ENCODE measurements at places on chromosomes 7 and 10.

GRCh38 chr10:123417414-123417813 lies 248.7 kb upstream of the GPR26 start:
- DNase-seq: no peak

- DNase-seq: no peak
Measured at GRCh38 chr10:129904323-129904722, 59.8 kb downstream of the EBF3 start.

- no peak for DNase-seq
Measured at GRCh38 chr10:95350830-95351228, 60.0 kb upstream of the PDLIM1 start.

DNA sequence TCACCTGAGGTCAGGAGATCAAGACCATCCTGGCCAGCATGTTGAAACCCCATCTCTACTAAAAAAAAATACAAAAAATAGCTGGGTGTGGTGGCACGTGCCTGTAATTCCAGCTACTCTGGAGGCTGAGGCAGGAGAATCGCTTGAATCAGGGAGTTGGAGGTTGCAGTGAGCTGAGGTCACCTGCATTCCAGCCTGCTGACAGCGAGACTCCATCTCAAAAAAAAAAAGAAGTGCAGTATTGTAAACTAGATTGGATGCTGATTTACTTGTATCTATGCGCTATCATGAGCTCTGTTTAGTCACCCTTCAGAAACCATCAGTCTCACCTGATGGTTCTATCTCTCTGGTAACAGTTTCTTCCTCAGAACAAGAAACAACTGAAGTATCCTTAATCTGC lies 13.8 kb downstream of the ZSCAN21 start:
- no peak for DNase-seq

- no peak for DNase-seq
Measured at GRCh38 chr7:123237-123636, 69.1 kb upstream of the FAM20C start.

GRCh38 chr10:31353574-31353973 lies 34.6 kb downstream of the ZEB1 start:
- no peak for DNase-seq

DNA sequence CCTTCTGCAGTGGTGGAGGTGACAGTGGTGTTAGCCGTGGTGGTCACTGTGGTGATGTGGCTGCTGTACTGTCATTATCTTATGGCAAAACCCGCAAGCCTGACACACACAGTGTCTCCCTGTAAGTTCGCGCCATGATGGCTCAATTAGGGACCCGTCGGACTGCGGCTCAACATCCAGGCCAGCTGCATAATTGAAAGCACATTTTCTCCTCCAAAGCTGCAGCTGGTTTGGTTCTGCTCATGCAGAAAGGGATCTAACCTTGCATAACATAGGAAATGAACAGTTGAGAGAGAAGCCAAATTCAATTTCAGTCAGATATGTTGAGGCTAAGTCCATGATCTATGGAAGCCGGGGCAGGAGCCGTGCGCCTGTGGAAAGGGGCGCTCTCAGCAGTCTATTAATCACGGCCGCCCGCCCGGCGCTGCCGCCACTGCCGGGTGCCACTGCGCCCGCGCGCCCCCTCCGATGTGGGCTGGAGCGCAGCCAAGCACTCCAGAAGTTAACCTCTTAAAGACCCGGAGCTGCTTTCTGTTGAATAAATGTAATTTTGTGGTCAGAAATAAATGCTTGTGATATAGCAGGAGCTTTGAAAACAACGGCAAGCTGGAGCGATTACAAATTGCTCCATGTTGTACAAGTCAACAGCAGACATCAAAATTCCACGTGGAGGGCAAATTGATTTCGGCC lies 227.7 kb downstream of the CUX1 start:
- no peak for DNase-seq

Measured in stimulated activated CD8-positive, alpha-beta memory T cell treated with anti-CD3 and anti-CD28 coated beads, Interleukin-4, amount 100 ng/mL, for 48 hours (primary cell).